ENCODE measurements at places on chromosomes 16 and 17.

- DNase-seq: no peak
These were observed 28.3 kb downstream of the MSI2 start for GRCh38 chr17:57284583-57284982.

DNA sequence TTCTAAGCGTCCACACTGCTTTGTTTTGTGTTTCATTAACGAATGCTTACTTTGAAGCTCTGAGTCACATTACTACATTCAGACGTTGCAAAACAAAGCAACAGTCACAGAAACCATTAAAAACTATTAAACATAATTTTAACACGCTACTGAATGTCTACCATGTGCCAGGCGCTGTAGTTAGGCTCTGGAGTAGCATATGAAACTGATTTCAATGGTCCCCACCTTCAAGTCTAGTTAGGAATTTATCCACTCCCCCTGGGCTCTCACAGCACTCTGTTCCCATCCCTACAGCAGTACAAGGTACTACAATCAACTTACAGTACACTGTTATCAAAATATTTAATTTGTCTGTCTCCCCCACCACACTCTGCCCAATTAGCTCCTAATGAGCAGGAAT lies 631 bp downstream of the UTP6 start:
- no peak for DNase-seq

GRCh38 chr16:12677502-12677901 lies 126.2 kb downstream of the CPPED1 start:
- no peak for DNase-seq

- DNase-seq: no peak
These were observed 424.5 kb upstream of the CDH11 start for GRCh38 chr16:65546353-65546791.

- no peak for DNase-seq
These were observed 1.4 kb downstream of the HBM start for GRCh38 chr16:167122-167690.

DNA sequence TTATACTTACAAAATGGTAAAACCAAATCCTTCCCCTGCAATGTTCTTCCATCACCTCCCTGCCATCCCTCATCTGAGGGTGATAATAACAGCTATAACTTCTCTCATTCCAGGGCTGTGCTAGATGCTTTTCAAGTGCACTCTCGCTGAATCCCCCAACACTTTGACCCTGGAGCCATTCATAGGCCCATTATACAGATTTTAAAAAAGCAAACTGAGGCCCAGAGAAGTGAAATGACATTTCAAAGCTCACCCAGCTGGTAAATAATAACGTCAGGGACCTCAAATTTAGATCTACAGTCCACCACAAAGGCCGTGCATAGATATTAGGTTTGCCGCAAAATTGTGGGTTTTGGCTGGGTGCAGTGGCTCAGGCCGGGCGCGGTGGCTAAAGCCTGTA lies 378.8 kb downstream of the SLC39A11 start:
- no peak for DNase-seq

- DNase-seq: no peak
These were observed 41.7 kb downstream of the SEC14L1 start for GRCh38 chr17:77182205-77183172.

- DNase-seq: no peak
These were observed 14.5 kb upstream of the GPRC5C start for GRCh38 chr17:74417178-74418045.
